ENCODE measurements at places on chromosomes 7 and 10.
A peak's percentile ranks its signal among the peaks of the same experiment; 100 is the strongest.

DNA sequence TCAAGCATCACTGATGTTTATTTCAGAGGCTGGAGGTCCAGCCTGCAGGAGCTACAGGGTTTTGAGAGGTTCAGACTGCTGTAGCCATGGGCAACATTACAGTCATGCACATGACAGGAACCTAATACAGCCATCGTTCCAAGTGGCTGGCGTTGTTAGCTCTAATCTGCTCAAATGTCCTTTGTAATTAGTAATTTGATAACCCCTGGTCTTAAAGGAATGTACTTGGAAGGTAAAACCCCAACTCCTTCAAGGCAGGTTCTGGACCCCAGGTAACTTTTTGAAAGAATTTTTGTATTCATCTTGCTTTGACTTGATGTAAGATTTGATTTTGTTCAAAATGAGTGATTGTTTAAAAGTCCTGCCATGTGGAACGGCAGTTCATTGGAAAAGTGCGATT is 34.7 kb upstream of the FOXI2 start:
- no peak for DNase-seq
- no peaks in the 10 kb centered on the region for H3K27me3 ChIP-seq
- H3K4me3 ChIP-seq: no peak overlapping the region
- no peaks in the 10 kb centered on the region for H3K4me1 ChIP-seq
- H3K27ac ChIP-seq: no peak overlapping the region
- H3K36me3 ChIP-seq: no peaks in the 10 kb centered on the region

GRCh38 chr10:10589540-10590303 is 427.9 kb upstream of the CELF2 start:
- no peaks in the 10 kb centered on the region for H3K27me3 ChIP-seq
- no peak overlapping the region for H3K4me3 ChIP-seq
- no peaks in the 10 kb centered on the region for H3K36me3 ChIP-seq

- H3K27me3 ChIP-seq: no peaks in the 10 kb centered on the region
- H3K27ac ChIP-seq: no peak overlapping the region
- H3K4me3 ChIP-seq: no peak overlapping the region
- no peak for DNase-seq
Measured at GRCh38 chr10:70319183-70319582, 35.4 kb upstream of the NPFFR1 start.

- DNase-seq: peak; percentile 53
- H3K4me1 ChIP-seq: no peaks in the 10 kb centered on the region
- H3K27ac ChIP-seq: no peak overlapping the region
- H3K4me3 ChIP-seq: no peak overlapping the region
- no peaks in the 10 kb centered on the region for H3K36me3 ChIP-seq
- no peaks in the 10 kb centered on the region for H3K27me3 ChIP-seq
Measured at GRCh38 chr10:124993736-124994451, 52.0 kb downstream of the ZRANB1 start.

GRCh38 chr7:2540133-2540532 is 15.2 kb downstream of the BRAT1 start:
- H3K27ac ChIP-seq: no peak overlapping the region
- no peak overlapping the region for H3K4me3 ChIP-seq
- no peak for DNase-seq
- H3K4me1 ChIP-seq: no peaks in the 10 kb centered on the region
- H3K36me3 ChIP-seq: peaks cover 43% of the 10 kb centered on the region
- no peaks in the 10 kb centered on the region for H3K27me3 ChIP-seq

GRCh38 chr10:59508296-59508695 is 145.9 kb upstream of the FAM13C start:
- H3K27me3 ChIP-seq: no peaks in the 10 kb centered on the region
- H3K4me3 ChIP-seq: no peak overlapping the region
- H3K27ac ChIP-seq: no peak overlapping the region
- DNase-seq: no peak
- H3K4me1 ChIP-seq: no peaks in the 10 kb centered on the region

DNA sequence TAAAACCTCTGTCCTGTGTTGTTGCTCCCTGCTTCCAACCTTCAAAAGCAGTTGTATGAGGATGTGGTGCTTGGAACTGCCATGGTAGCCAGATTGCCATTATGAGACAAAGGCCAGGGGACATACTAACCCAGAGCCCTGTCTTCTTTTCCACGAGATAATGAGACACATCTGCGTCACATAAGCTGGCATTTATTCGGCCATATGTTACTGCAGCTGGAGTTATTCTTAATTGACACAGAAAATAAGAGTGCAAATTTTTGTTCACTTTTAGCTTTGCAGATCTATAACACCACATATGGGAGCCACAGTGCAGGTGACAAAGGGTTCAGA is 15.5 kb upstream of the PDLIM1 start:
- H3K4me1 ChIP-seq: no peaks in the 10 kb centered on the region
- H3K4me3 ChIP-seq: no peak overlapping the region
- H3K27ac ChIP-seq: no peak overlapping the region
- no peaks in the 10 kb centered on the region for H3K27me3 ChIP-seq

DNA sequence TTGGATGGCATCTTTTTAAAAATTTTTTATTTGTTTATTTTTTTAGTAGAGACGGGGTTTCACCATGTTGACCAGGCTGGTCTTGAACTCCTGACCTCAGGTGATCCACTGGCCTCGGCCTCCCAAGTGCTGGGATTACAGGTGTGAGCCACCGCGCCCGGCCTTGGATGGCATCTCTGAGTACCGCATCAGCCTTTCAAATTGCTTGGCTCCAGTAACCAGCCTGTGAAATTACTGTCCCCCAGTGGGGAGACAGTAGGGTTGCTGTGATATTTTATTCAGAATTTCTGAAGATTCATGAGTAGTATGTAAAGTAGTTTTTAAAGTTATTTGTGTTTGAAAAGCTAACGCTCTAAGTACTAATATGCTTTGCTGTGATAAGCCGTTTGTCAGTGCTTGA is 1.2 kb downstream of the NUB1 start:
- peak overlapping the region; percentile 92 for H3K4me3 ChIP-seq
- no peaks in the 10 kb centered on the region for H3K27me3 ChIP-seq
- no peaks in the 10 kb centered on the region for H3K36me3 ChIP-seq
- no peak for DNase-seq
- peak overlapping the region; percentile 85 for H3K27ac ChIP-seq
- H3K4me1 ChIP-seq: peaks cover 16% of the 10 kb centered on the region

DNA sequence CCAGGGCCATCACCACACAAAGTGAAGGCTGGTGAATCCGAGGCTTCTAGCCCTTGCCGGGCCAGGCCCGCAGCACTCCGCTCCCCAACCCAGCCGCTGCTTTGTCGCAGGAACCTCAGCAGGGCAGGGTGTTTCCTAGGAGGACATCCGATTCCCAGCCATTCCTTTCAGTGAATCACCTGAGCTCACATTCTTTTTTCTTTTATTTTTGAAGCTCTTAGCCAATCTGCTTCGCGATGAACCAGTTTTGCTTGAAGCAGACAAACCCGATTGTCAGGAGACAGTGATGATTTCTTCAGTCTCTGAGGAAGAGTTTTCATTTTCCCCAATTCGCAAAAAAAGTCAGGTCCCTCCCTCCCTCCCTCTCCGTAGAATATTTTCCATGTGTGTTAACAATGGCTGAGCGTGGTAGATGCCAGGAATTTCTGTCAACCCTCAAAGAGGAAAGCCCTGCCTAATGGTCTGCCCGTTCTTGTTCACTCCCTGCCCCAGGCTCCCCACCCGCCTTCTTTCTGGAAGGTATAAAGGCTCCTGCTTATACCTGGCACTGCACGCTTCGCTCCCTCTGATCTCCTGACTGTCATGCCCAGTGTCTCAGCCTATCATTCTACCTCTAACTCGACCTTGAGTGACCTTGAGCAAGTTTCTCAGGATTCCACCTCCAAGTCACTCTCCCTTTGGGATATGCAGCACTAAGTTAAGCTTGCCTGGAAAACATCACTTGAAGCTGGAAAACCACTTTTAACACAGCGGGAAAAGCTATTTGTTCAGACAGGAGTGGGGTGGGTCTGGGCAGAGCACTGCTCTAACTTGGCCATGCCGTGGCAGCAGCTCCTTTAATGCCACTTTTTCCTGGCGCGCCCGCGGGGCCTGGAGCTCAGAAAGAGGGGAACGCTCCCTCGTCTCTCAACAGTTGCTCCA is 35.1 kb downstream of the EGFR start:
- H3K36me3 ChIP-seq: no peaks in the 10 kb centered on the region
- H3K4me3 ChIP-seq: no peak overlapping the region
- H3K27ac ChIP-seq: no peak overlapping the region
- H3K27me3 ChIP-seq: no peaks in the 10 kb centered on the region

DNA sequence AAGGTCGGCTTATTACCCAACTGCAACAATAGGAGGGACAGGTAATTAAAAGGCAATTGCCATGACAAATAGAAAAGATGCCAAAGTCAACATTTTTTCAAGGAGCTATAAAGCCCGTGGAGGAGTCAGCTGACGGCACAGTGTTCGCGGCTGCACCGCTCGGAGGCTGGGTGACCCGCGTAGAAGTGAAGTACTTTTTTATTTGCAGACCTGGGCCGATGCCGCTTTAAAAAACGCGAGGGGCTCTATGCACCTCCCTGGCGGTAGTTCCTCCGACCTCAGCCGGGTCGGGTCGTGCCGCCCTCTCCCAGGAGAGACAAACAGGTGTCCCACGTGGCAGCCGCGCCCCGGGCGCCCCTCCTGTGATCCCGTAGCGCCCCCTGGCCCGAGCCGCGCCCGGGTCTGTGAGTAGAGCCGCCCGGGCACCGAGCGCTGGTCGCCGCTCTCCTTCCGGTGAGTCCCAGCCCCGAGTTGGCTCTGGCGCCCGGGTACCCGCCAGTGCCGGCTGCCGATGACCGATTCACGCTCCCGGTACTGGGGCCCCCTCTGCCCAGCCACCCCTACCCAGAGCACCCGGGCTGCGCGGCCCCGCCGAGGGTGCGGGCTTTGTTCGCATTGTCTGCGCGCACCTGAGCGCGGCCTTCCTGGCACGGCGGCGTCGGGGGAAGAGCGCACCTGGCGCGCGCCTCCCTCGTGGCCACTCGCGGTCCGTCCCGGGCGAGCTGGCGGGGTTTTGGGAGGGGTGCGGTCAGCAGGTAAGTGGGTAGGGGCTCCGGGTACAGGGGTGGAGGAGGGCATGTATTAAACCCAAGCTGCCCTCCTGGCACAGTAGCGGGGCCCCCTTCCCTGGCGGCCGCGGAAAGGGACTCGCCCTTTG is at the start of gene VWA2:
Gene VWA2 (plus strand): TSS at position 138 of the 877 bp plus-strand sequence. CDS start 9,460 bp downstream, outside the sequence.
- DNase-seq: peak; percentile 56
- peak within 1 kb of the TSS; percentile 36 for H3K4me3 ChIP-seq
- H3K4me1 ChIP-seq: no peaks in the 10 kb centered on the region
- no peak within 1 kb of the TSS for H3K27ac ChIP-seq
- H3K27me3 ChIP-seq: peaks cover 5% of the 10 kb centered on the region

- no peaks in the 10 kb centered on the region for H3K36me3 ChIP-seq
- H3K27ac ChIP-seq: no peak overlapping the region
- H3K4me3 ChIP-seq: no peak overlapping the region
Measured at GRCh38 chr7:69211739-69212138, 386.5 kb upstream of the AUTS2 start.

DNA sequence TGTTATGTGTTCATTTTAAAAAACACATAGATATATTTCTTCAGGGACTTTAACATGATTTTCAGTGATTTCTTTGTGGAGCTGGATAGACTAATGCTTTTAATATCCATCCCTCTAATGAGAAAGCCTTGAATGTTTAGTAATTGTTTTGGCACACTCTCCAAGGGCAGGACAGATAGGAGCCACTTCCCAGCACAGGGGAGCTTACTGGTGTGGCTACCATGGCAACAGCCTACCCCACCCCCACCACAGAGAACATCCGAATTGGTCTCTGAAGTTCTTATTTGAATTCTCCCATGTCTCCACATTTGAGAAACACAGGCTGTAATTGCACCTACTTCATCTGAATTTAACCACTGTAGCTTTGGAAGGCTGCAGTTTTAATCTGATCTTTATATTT is 87.7 kb downstream of the PRKG1 start:
- H3K4me3 ChIP-seq: no peak overlapping the region
- H3K4me1 ChIP-seq: no peaks in the 10 kb centered on the region
- no peaks in the 10 kb centered on the region for H3K27me3 ChIP-seq

DNA sequence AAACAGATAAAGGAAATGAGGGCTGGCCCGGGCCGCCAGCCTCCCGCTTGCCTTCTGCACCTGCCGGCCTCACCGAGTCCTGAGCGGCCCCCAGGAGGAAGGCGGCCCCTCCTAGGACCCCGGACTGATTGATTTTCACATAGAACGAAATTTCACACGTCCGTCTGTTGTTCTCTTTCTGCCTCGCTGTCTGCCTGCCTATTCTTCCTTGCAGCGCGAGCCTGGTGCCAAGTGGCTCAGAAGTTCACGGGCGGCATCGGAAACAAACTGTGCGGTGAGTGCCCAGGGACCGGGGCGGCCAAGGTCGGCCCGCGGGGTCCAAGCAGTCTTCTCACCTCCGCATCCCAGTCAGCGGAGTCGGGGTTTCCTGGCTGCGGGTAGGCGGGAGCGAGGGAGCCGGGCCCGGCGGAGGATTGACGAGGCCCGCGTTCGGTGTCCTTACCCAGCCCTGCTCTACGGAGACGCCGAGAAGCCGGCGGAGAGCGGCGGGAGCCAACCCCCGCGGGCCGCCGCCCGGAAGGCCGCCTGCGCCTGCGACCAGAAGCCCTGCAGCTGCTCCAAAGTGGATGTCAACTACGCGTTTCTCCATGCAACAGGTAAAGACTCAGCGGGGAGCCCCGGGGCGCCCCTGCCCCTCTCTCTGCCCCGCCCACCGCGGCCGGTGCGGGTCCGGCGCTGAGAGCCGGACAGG is 967 bp downstream of the GAD2 start:
- H3K36me3 ChIP-seq: no peaks in the 10 kb centered on the region
- no peak for DNase-seq
- H3K27me3 ChIP-seq: peaks cover 5% of the 10 kb centered on the region
- peaks cover 22% of the 10 kb centered on the region for H3K4me1 ChIP-seq
- H3K4me3 ChIP-seq: no peak overlapping the region

- DNase-seq: no peak
- no peak overlapping the region for H3K4me3 ChIP-seq
- no peaks in the 10 kb centered on the region for H3K27me3 ChIP-seq
- no peaks in the 10 kb centered on the region for H3K4me1 ChIP-seq
- no peaks in the 10 kb centered on the region for H3K36me3 ChIP-seq
Measured at GRCh38 chr7:80478683-80479082, 33.2 kb downstream of the GNAT3 start.

GRCh38 chr10:11856678-11857077 is 33.5 kb downstream of the PROSER2 start:
- no peaks in the 10 kb centered on the region for H3K27me3 ChIP-seq
- no peak overlapping the region for H3K27ac ChIP-seq
- H3K4me3 ChIP-seq: no peak overlapping the region
- H3K4me1 ChIP-seq: no peaks in the 10 kb centered on the region

- no peaks in the 10 kb centered on the region for H3K4me1 ChIP-seq
- DNase-seq: peak; percentile 75
- H3K27me3 ChIP-seq: no peaks in the 10 kb centered on the region
- H3K27ac ChIP-seq: no peak overlapping the region
Measured at GRCh38 chr7:74417419-74417971, 36.2 kb upstream of the GTF2IRD1 start.

DNA sequence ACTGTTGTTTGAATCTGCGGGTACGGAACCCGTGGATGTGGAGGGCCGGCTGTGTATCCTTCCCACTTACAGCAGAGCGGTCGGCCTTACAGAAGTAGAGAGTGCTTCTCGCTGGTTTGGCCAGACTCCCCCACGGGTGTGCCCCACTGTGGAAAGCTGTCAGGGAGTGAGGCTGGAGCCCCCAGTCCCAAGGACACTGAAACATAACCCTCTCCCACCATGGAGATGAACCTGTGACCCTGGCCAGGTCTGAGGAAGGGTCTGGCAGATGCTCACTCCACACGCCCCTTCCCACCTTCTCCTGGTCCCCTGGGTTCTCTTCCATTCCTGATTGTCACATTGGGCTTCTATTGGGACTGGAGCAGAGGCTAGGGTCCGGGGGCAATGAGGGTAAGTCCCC is 39.6 kb downstream of the TSPAN15 start:
- H3K4me1 ChIP-seq: no peaks in the 10 kb centered on the region
- no peaks in the 10 kb centered on the region for H3K27me3 ChIP-seq
- DNase-seq: no peak
- no peak overlapping the region for H3K4me3 ChIP-seq

GRCh38 chr10:78513330-78513729 is 479.7 kb downstream of the RPS24 start:
- no peak overlapping the region for H3K27ac ChIP-seq
- no peaks in the 10 kb centered on the region for H3K36me3 ChIP-seq
- no peak overlapping the region for H3K4me3 ChIP-seq
- no peaks in the 10 kb centered on the region for H3K4me1 ChIP-seq
- no peaks in the 10 kb centered on the region for H3K27me3 ChIP-seq
- DNase-seq: no peak

Data from right lobe of liver (tissue), 6 donors.